ENCODE measurements at places on chromosomes 5 and 9.

GRCh38 chr9:5832538-5833529 is at the start of gene ERMP1:
ERMP1 (minus strand) TSS chr9:5833117; CDS start chr9:5833027, 90 bp downstream.
- DNase-seq = peak; percentile 93

- no peak for DNase-seq
Observed at GRCh38 chr9:128485414-128485855, 19.1 kb upstream of the GLE1 start.

GRCh38 chr9:10062629-10063395 is 550.0 kb downstream of the PTPRD start:
- no peak for DNase-seq

- peak; percentile 99 for DNase-seq
Observed at GRCh38 chr5:154754460-154755360, 467 bp upstream of the LARP1 start.

- DNase-seq = no peak
Observed at GRCh38 chr5:84290673-84291072, 94.0 kb downstream of the EDIL3 start.

GRCh38 chr5:123543438-123543837 is 31.5 kb downstream of the CSNK1G3 start:
- DNase-seq = no peak

DNA sequence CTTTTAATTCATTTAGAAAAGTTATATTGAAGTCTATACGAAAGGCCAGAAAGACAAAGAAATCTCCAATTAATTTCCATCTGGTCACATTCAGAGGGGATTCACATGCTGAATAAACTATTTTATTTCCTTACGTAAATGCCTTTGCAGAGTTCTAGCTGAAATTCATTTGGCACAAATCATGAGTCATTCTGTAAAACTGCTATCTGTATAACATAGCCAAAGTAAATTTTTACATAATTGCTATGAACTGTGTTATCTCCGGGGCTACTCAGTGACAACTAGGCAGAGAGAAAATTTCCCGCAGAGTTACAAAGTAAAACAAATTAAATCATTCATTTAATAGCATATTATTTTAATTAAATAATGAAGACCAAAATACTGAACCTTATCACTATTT is 463.2 kb upstream of the ADAMTS16 start:
- DNase-seq = no peak

DNA sequence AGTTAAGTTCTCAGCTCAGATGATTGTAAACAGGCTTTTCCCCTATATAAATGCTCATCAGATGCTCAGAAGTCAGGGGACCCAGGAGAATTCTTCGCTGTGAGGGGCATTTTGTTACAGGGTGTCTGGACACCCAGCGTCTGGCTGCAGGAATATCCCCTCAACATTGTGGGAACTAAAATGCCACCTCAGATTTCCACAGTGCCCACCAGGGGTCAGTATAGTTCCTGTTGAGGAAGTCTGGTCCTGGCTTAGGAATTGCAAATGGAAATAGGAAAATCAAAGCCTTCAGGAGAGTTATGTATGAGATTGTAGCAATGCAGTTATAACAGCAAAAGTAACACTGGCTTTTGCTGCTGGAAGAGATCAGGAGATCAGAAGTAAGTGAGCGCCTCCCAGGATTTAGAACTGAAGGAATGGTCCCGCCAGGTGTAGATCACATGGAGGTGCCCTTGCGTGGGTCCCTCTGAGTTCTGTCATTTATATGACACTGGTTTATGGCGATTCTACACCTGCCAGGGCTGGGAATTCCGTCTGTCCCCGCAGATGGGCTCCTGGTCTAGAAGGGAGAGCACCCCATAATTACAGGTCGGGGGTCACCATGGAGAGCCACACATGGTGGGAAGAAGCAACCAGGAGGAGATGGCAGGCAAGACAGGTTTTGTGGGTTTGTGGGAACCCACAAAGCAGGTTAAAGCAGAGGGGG is 47.1 kb upstream of the CTSL start:
- peak; percentile 15 for DNase-seq

DNA sequence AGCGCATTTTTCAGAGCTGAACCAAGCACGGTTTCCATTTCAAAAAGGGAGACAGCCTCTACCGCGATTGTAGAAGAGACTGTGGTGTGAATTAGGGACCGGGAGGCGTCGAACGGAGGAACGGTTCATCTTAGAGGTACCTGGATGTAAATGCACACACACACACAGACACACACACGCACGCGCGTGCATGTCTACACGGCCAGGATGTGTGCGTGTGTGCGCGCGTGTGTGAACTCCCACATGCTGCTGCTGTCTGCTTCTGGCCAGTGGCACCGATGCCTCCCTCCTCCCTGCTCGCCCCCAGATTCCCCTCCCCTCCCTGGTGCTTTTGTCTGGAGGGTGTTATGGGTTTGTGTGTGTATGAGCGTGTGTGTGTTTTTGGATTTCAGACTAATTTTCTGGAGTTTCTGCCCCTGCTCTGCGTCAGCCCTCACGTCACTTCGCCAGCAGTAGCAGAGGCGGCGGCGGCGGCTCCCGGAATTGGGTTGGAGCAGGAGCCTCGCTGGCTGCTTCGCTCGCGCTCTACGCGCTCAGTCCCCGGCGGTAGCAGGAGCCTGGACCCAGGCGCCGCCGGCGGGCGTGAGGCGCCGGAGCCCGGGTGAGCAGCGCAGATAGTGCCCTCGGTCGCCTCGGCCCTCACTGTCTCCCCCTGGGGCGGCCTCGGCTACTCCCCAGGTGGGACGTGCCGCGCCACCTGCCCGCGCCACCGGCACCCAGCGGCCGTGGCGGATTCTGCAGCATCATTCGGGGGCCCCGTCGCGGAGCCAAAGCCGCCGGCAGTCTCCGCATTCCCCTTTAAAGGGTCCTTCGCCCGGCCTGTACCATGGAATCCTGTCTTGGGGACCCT is at the start of gene NTRK2:
TSS of gene NTRK2 (plus strand) at position 442 of the 850 bp plus-strand sequence. CDS start 1,020 bp downstream, outside the sequence.
- DNase-seq = peak; percentile 10

- DNase-seq = no peak
Observed at GRCh38 chr5:107875833-107876232, 205.1 kb upstream of the EFNA5 start.

DNA sequence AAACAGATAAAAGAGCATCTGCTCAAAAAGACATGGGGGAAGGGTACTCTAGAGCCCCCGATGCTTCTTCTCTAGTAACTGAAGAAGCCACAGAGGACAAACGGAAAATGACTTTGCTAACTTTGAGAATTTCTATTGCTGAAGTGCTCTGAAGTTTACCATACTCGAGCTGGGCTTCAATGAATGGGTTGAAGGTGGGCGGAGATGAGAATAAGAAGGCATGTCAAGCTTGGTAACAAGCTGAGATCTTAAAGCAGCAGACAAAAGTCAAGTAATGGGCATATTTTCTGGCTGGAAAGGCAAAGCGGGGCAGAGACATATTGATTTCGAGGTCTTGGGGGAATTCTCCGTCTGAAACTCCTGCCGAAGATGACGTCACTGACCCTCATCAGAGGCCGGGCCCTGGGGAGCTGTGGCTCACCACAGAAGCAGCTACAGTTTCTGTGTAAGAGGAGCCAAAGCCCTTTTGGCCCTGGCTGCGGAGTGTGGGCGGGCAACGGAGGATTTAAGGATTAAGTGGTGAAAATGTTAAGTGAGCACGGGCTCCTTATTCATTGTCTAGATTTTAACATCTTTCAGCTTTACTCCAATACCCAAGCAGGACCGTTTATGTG is 115.8 kb upstream of the SLIT3 start:
- DNase-seq = no peak

DNA sequence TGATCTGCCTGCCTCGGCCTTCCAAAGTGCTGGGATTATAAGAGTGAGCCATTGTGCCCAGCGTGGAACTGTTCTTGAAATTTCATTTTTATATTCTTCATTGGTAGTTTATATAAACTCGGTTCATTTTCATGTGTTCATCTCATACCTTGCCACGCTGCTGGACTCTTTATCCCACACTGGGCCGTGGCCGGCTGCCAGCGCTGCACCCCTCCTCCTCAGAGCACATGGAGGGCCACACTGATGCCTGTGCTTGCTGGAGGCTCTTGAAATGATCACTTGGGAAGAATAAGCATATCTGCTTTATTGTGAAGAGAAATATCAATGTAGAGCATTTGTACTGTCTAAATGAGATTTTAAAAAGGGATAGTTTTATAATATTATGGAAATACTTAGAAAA is 69.5 kb downstream of the EHMT1 start:
- no peak for DNase-seq

DNA sequence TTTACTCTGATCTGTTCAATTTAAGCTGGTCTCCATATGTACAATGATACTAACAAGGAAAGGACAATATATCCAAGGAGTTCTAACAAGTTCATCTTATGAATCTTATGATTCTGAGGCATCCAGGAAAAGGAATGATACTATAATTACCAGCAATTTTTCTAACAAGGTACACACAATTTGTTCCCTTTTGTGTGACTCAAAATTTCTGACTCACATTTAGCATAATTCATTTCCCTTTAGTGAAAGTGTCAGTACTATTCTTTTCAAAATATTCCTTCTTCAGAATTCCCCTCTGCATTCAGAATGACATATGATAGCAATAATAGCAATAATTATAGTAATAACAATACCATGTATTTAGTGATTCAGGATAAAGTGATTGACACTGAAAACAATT is 594.8 kb downstream of the DMRTA1 start:
- DNase-seq = no peak

DNA sequence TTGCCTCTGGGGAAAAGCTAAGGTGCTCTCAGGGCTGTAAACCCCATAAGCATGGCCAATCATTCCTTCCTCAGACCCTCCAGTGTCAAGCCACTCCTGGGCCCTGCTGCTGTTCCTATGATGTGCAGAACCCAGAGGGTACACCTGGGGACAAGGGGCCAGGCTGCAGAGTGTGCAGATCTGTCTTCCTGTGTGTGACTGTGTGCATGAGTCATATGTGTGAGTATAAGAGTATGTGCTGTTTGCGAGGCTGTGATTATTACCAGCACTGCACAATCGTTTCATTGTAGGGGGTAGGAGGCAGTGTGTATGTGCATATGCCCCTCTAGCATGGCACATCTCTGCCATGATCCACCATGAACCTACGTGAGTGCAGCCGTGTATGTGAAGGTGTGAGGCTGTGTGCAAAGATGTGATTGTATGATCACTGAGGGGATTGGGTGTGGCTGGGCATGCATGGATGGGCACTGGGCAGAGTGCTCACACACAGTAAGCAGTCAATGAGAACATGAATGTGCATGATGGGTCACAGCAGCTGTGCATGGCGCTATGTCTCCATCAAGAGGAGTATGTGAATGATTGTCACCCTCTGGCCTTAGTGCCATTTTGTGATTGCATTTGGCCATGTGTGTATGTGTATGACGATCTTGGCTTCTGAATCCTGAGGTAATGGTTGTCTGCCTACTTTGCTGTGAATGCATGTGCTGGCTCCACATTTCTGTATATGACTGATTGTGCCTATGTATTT is 2.4 kb upstream of the OR1K1 start:
- no peak for DNase-seq

GRCh38 chr9:93574091-93574899 is 2.1 kb upstream of the PHF2 start:
- DNase-seq = no peak

GRCh38 chr5:100902440-100903038 is 543 bp downstream of the ST8SIA4 start:
- peak; percentile 67 for DNase-seq

- no peak for DNase-seq
Observed at GRCh38 chr5:3564827-3565518, 30.7 kb upstream of the IRX1 start.

- DNase-seq = no peak
Observed at GRCh38 chr5:2153350-2153749, 270.6 kb upstream of the IRX4 start.

DNA sequence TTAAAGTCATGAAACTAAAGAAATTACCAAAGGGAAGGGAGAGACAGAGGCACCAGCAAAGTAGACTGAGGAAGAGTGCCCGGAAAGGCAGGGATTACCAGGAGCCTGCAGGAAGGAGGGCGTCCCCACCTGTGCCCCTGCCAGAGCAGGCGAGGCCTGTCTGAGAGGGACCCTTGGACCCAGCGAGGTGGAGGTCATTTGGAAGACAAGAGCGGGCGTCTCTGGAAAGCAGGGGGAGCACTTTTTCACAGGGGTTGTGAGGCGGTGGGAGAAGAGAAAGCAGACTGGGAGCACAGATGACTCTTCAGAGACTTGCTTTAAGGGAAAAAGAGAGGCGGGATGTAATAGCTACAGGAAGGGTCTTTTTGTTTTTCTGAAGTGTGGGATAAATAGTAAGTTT is 27.5 kb upstream of the SLC2A8 start:
- no peak for DNase-seq

DNA sequence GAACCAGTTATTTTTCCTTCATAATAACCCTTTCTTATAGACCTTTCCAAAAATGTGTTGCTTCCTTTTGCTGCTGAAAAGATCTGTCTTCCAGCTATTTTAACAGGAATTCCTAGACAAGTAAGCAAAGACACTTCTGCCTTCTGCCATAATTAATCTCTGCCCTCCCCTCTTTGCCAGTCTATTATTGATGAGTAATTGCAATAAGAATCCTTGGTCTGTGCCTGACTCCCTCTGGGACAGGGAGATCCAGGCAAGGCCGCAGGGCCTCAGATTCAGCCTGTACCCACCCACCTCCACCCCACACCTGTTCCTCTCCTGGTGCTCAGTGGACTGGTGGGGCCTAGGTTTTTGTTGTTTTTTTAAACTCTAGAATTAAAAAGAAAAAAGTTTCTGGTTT is 8.3 kb downstream of the FOXD1 start:
- no peak for DNase-seq

DNA sequence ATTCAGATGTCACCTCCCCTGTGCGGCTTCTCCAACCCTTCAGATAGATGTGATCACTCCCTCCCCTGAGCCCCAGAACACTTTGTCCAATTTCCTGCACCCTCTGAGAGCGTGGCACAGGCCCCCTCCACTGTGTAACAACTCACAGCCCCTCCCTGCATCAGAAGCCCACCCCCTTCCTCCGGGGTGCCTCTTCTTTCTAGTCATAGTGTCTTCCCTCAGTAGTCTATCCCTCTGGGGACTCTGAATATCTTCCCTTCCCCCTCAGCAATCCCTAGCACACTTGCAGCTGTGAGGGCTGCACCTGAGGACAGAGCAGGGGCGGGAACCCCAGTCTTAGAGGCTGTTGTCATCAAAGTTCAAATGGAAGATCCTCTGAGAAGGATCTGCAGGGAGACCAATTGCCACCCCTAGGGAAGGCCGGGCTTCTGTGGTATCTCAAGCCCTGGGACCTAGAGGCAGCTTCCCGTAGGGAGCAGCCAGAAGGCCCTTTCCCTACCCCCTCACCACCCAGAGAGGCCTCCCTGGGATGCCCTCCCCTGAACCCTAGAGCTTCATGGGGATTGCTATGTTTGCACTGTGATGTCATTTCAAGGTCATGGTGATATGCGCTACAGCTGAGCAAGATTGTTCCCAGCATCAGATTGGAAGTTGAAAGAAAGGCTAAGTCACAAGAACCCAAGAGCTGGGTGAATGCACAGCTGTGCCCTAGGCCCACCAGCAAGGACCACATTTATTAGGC is 70.7 kb downstream of the THBS4 start:
- no peak for DNase-seq

All from activated CD4-positive, alpha-beta T cell treated with anti-CD3 and anti-CD28 coated beads, Interleukin-2, Interleukin-4, amounts not matched to agents 100 ng/mL and 50 ng/mL, durations not matched to agents 16 hours and 8 hours (primary cell).